ENCODE measurements at places on chromosomes 2 and 18.
A peak's percentile ranks its signal among the peaks of the same experiment; 100 is the strongest.

DNA sequence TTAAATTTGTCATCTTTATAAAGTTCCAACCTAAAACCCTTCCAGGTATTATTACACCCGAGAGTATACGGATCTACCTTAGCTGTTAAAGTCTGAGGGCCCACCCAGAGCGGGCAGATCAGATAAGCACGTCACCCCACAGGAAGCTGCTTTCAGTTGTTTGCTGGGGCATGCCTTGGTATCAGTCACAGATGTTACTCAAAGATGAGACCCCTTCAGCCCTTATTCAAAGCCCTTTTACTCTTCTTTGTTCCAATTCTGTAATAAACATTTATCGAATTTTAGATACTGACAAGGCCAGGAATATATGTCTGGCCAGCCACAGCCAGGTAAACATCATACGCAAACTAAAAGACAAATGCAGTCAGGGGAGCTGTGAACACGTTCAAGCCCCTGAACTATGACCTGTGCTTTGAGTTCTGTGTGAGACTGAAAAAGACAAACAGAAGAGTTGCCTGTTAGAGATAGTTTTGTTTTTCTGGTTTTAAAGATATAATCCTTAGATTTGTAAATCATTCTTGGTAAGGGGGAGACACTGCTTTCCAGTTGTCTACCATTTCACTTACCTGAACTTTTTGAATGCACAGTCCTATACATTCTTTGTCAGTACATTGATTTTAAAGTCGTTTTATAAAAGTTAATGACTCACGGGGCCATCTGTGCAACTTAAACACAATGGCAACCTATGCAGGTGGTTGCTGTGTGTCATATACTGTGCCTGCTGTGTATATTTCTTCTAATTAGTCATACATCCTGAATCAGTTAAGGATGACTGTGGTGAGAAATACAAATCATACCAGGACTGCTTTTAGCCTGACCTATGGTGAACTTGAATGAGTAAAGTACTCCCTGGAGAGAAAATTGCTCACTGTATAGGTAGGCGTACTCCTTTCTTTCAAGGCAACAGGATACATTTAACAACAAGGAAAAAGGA lies 100.5 kb upstream of the ITPRID2 start:
- peak; percentile 98 for DNase-seq

- peak; percentile 37 for DNase-seq
Measured at GRCh38 chr2:55175254-55176093, 56.6 kb downstream of the CLHC1 start.

DNA sequence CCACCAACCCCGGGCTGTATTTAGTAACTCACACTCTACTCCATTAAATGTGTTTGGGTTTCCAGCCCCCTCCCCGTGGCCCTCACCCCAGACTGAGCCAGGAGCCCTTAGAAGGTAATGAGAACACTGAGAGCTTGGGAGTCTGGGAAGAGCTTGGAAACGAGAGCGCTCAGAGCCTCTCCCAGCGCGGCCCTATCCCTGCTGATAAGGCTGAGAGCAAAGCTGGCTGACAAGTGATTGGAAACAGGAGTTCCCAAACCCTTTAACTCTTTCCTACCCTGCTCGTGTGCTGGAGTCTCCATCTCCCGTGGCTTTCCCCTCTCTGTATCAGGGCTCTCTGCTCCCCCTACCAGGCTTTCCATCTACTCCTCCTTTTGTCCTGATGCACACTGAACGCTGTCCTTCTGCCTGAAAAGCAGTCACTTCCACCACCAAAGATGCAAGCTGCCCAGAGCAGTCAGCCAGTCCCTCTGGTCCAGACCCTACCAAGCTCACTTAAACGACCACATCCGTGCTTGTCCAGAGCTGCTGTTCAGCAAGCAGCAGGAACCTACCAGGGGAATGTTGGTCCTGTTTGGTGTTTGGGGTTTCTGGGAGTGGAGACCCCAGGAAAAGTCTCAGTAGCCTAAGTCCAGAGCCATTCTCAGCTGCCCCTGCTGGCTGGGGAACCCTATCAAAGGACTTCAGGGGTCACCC lies 100.0 kb upstream of the PKDCC start:
- DNase-seq = no peak

DNA sequence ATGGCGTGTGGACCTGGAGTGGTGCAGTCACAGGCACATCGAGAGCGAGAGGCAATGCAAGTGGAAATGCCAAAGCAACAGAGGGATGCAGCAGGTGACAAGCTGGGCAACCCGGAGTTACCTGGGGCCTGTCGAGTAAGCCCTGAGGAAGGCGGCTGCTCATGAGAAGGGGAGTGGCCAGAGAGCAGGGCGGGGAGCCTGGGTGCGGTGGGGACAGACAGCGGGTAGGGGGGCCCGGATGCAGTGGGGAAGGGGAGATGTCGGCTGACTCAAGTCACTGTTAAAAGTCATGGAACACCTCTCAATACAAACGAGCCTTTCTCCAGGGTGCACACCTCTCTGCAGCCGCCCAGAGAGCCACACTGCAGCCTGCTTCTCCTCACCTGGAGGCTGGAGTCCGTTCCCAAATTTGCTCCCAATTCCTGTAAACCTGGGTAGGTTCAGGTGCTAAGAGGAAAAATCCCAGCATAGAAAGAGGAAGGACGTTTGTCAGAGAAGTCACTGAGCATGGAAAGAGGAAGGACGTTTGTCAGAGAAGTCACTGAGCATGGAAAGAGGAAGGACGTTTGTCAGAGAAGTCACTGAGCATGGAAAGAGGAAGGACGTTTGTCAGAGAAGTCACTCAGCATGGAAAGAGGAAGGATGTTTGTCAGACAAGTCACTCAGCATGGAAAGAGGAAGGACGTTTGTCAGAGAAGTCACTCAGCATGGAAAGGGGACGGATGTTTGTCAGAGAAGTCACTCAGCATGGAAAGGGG lies 71.7 kb upstream of the TWIST2 start:
- DNase-seq = no peak

GRCh38 chr18:46053368-46054095 lies 18.5 kb downstream of the PSTPIP2 start:
- DNase-seq = no peak

DNA sequence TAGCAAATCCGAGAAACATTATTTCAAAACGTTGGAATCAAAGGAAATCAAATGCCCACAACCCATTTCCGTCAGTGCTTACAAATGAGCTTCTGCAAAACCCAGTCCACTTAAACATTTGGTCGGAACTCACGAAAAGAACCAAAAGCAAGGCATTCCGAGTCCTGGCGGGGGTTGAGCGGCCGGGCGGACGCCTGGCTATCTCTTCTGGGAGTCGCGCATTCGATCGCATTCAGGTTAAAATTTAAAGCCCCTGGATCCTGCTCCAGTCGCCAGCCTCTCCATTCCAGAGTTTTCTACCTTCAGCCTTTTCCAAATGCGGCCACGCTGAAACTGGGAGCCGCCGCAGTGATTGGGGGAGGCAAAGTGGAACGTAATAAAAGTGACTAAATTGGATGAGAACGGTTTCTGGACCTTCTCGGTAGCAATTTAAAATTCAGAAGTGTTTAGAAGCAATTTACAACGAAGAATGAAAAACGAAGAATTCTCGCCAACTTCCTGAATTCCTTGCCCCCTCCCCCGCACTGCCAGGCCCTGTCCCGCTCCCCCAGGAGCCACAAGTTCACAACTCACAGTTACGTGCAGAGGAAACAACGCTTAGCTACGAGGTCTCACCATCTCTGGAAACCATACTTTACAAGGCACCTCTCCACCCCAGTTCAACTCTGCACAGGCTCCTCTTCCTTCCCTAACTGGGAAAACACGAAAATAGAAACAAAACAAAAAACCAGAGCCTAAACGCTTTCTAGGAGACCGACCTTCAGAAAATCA lies 1.7 kb upstream of the GATA6 start:
- no peak for DNase-seq

DNA sequence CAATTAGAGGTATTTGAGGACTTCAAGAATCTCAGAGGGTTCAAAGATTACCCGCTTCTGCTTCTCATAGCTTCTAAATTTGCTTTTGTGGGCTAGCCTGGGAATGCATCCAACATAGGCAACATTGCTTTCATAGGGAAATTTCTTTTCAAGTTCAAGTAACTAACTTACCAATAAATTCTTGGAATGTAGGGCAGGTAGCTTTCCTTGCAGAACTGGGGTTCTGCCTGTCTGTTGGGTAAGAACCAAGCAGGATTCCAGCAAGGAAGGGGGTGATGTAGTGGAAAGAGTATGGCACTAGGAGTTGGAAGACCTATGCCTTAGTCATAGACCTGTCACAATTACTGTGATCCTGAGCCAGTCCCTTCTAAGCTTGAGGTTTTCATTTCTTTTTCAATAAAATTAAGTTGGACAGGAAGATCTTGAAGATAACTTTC lies 164.1 kb downstream of the FHOD3 start:
- DNase-seq = no peak

Data from non-pigmented ciliary epithelial cell (primary cell).